ENCODE measurements at places on chromosomes 3 and 15.

DNA sequence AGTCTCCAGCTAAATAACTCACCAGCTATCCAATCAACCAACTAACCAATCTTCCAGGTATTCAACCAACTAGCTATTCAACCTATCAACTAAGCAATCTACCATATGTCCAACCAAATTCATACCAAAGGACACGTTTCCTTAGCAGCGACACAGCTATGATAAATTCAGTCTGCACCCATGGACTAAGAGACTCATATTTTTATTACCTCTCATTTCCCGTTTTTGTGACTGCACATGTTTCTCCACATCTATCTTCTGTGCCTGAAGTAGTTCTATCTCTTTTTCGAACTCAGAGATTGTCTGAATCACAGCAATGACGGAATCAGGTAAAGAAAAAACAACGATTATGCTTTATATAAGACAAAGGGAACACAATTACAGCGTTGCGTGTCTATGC lies 34.0 kb upstream of the GNB5 start:
- DNase-seq, result no peak

DNA sequence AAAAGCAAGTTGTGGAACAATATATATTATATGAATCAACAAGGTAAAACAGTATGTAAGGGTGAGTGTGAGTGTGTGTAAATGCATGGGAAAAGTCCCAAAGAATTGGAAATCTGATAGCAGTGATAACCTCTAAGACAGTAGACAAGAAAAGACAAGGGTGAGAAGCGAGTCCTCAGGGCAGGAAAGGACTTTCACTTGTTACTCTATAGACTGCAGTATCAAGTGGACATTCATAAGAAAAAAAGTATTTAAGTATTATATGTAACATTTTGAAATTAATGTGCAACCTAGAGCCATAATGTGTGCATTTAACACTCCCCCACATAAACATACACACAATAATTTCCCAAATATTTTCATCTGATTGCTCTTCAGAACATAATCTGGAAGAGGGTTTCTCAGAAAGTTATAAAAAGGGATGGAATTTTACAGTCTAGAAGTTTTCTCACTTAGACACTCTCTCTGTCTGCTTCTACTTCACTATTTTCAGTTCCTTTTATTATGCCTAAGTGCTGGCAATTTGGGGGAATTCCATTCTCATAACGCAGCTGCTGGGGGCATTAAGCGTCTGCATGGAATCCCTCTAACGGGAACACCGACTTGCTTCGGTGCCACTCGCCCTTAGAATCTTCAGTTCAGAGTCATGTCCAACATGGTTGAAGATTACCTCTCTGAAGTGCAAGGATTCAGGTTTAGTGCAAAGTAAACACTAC lies 50.0 kb upstream of the CDIN1 start:
- no peak for DNase-seq

- no peak for DNase-seq
These were observed 137.6 kb downstream of the SPATA16 start for GRCh38 chr3:173003471-173003870.

- no peak for DNase-seq
These were observed 3.7 kb downstream of the PROS1 start for GRCh38 chr3:93969997-93970396.

DNA sequence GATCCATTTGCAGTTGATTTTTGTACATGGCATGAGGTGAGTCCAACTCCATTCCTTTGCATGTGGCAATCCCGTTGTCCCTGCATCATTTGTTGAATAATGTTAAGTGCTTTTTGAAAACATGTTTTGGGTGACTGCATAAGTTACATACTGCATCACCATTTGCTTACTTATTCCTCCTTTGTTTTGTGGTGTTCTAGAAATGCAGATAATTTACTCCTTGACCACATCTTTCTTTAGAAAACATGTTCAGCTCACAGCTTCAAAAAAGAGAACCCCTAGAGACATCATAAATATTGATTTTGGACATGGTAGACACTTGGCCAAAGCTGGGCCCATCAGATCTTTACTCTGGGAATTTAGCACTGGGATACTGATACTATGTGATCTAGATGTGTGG lies 135.3 kb upstream of the DAZL start:
- DNase-seq, result no peak

DNA sequence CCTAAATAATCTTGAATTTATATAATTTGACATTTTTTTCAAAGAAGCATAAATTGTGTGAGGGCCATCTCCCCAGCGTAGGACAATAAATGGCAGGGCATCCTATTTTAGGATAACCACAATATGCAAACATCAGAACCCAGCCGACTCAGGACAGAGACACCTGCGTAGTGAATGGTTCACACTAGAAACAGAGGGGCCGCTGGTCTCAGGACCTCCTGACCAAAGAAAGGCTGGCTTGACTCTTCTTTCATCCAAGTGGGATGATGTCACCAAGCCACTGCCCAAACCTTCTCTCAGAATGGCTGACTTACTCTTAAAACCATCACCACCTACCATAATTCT lies 162.1 kb downstream of the FOXP1 start:
- DNase-seq, result no peak

GRCh38 chr15:55526559-55527036 lies 18.6 kb upstream of the DNAAF4 start:
- DNase-seq, result no peak

DNA sequence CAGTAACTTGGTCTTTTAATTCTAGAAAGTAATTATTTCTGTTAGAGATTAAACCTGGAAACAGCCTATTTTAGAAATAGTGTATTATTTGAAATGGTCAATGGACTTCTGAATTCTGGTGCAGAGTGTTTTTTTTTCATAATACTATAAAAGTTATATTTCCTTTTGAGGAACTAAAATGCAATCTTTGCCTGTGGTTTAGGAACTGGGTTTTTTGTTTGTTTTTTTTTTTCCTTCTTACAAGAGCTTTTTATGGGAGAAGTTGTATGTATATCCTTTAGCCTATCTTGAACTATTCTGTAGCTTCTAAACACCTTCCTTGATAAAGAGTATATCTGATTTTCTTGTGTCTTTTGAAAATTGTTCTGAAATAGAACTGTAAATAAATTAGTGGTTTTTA lies 88.3 kb downstream of the ARIH1 start:
- DNase-seq, result no peak

DNA sequence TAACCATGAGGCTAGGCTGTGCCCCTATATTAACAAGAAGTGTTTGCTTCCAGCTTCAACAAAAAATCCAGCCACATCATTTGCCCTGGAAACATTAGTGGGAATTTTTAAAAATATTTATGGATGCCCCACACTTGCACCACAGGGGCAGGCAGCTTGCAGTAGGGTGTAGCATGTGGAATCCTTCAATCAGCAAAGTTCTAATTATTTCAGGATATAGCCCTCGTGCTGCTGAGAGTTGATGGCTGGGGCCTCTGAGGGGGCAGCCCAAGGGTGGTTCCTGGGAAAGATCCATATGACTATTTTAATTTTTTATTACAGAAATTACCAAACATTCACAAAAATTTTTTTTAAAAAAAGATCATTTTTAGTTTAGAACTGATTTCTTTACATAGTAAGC lies 35.1 kb upstream of the LMCD1 start:
- no peak for DNase-seq

DNA sequence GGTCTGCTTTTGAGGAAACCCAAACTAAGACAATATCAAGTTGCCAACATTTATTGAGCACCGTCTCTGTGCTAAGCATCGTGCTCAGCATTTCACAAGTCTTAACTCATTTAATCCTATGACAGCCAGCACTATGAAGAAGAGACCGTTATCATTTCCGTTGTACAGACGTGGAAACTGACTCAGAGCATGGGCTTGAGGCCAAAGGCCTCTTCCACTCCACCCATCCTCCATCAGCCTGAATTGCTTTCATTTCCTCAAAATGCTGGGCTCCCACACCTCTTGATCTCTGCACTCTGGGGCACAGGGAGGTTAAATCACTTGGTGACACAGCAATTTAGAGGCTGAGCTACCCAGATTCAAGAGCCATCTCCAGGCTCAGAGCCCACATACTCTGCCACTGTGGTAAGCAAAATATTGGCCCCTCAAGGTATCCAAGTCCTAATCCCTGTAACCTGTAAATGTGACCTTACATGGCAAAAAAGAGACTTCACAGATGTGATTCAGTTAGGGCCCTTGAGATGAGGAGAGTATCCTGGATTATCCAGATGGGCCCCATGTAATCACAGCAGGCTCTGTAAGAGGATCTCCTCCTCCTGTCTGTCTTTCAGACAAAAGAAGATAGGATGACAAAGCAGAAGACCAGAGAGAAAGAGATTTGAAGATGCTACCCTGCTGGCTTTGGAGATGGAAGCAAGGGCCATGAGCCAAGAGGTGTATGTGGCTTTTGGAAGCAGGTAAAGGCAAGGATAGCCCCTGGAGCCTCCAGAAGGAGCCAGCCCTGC lies 24.3 kb upstream of the FLNB start:
- peak; percentile 52 for DNase-seq

DNA sequence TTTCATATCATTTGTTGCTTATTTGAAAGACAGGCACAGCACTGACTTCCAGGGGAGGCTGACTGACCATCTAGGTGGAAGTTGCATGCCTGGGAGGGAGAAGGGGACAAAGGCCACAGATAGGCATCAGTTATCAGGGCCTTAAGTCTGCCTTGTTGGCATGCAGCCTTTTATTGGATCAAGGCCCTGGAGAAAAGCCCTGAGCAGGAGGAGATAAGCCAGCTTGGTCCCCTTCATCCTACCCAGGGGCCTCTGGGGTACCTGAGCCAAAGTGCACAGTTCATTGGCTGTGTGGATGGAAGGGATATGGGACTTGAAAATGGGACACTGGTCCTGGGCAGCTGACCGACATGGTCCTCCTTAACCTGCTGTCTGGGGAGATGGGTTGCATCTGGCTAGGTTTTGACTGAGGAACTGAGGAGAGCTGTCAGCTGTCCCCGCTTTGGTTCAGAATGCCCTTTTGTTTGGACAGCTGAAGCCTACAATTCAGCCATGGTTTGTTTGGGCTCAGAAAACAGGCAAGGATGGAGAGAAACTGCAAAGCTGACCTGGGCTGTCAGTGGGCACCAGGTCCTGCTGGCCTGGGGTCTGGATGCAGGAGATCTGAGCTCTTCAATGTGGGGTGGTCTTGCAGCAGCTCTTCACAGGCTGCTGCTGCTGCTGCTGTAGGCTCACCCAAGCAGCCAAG lies 60.0 kb downstream of the FLNB start:
- DNase-seq, result no peak

- DNase-seq, result no peak
These were observed 12.0 kb upstream of the XXYLT1 start for GRCh38 chr3:195282961-195283360.

- no peak for DNase-seq
These were observed 215.7 kb upstream of the FEZF2 start for GRCh38 chr3:62589078-62589477.

DNA sequence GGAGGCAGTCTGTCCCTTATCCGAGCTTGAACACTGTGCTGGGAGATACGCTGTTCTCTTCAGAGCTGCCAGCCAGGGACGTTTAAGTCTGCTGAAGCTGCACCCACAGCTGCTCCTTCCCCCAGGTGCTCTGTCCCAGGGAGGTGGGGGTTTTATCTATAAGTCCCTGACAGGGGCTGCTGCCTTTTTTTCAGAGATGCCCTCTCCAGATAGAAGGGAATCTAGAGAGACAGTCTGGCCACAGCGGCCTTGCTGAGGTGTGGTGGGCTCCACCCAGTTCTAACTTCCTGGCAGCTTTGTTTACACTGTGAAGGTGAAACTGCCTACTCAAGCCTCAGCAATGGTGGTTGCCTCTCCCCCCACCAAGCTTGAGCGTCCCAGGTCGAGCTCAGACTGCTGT lies 319.9 kb upstream of the GRM7 start:
- DNase-seq, result no peak

DNA sequence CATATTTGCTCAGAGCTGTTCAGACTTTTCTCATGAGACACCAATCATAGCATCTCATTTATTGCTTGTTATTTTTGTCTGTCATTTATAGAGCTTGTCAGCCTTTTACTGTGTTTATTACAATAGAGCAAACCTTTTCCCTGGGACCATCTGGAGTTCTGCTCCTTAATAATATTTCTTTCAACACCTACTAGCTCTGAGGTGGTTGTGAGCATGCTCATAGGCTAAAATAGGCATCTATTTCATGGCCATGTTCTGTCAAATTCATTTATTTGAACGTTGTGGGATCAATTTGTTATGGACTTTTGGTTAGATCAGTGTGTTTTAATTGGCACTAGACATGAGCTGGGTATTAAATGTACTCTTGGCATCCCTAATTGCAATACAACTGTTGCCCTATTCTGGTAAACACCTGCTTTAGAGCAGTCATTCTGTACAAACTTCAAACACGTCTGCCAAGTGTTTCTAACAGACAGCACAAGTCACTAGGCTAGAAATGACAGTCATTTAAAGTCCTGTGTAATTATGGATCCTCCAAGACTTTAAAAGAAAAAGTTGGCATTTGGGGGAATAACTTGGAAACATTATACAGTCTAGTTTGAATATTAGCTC lies 766.3 kb downstream of the ZNF385D start:
- DNase-seq, result no peak

DNA sequence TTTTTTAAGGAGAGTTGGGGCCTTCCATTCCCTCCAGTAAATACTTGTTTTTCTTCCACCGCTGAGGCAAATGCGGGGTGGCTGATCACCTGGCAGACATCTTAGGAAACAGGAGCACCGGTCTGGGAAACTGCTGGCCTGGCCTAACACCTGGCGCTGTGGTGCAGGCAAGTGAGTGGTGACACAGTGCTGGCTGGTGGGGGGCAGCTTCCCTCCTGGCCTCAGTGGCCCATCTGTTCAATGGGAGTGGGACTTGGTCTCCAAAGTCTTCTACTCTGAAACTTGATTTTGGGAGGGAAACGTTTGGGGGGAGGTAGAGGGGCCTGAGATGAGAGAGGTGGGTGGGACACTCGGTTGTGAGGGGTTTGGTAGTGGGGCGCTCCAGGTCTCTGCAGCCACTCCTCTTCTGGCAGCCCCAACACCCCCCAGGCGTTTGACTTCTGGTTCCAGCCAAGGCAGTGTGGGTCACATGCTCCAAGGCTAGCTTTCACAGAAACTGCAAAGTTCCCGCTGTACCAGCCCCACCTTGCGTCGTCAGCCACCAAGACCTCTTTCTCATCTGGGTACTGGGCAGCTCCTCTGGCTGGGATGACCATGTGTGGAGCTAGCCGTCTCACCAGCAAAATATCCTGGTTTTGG lies 4.7 kb downstream of the GHRL start:
- DNase-seq, result no peak

GRCh38 chr3:160754371-160754854 lies 1.6 kb upstream of the PPM1L start:
- no peak for DNase-seq

GRCh38 chr3:45983770-45984169 lies 11.9 kb downstream of the FYCO1 start:
- no peak for DNase-seq

DNA sequence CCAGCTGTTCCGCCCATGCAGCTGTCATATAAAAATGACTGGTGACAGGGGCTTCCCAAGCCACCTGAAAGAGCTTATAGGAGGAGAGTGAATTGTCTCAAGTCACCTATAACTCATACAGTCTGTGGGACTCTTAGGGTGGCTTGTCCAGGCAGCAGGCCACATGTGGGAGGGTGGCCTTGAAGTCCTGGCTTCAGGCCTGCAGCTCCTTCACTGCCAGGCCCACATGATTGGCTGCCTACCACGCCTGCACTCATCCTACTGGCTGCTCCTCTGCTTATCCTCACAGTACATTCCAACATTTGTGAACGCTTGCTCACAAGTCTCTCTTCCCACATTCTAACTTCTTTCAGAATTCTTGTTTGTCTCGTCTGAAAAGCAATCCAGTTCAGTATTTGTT lies 41.1 kb upstream of the TIPARP start:
- DNase-seq, result no peak

All from GM18507 (cell line).